ENCODE measurements at places on chromosomes 12 and 14.
A peak's percentile ranks its signal among the peaks of the same experiment; 100 is the strongest.

- DNase-seq = no peak
Measured at GRCh38 chr12:112029301-112029700, 16.1 kb downstream of the ERP29 start.

GRCh38 chr12:104852896-104853295, 105.2 kb downstream of the SLC41A2 start:
- DNase-seq = no peak

DNA sequence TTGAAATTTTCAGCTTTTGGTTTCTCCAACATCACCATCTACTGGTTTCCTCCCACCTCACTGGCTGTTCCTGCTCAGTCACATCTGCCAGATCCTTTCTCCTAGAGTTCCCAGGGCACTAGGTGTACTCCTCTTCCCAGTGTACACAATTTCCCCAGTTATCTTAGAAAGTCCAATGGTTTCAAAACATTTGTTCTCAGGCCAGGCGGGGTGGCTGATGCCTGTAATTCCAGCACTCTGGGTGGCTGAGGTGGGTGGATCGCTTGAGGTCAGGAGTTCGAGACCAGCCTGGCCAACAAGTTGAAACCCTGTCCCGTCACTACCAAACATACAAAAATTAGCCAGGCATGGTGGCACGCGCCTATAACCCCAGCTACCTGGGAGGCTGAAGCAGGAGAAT, 60.7 kb downstream of the SPPL3 start:
- DNase-seq = no peak

- DNase-seq = peak; percentile 8
Measured at GRCh38 chr14:96852823-96853422, 55.7 kb downstream of the VRK1 start.

DNA sequence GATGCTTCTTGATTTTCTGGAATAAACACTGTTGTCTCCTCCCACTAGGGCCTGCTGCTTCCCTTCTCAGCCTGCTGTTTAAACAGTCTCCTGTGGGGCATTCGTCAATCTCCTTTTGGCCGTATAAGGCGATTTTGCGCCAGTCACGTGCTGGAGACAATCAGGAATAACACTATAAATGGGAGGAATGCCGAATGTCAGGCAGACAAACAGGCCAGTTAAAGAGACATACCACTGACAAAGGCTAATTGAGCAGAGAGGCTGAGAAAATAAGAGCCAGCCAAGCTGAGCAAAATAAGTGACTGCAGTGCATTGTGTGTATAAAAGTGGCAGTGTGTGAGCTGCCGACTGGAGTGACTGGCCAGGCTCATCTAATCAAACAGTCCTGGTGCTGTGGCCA, 23.3 kb downstream of the DMAC2L start:
- DNase-seq = peak; percentile 20

- no peak for DNase-seq
Measured at GRCh38 chr14:23285530-23286019, 357 bp downstream of the HOMEZ start.

DNA sequence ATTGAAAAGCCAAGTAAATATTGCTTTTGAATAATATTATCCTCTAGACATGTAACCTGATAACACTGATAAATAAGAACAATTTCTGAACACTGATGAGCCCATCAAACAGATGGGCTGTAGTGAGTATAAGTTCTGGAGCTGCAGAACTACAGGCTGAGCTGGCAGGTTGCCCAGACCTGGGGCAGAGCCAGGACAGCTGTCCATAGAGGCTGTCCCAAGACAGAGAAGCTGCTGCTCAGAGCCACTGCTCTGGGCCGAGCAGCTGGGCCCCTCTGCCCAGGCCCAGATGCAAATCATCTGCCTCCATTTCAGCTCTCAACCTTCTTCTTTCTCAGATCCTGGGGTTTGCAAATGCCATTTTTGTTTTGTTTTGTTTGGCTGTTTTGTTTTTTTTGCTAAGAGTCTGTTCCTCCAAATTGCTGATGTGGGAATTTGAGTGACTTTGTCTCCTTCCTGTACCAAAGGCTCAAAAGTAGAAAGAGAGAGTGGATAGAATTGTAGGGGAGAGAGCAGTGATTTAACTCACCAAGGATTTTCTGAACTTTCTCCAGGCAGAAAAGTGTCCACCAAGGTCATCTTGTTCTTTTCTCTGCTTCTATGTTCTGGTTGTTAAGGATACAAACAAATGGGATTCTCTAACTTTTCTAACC, 4.0 kb upstream of the TESPA1 start:
- no peak for DNase-seq

- DNase-seq = no peak
Measured at GRCh38 chr14:55448141-55448614, 7.8 kb upstream of the TBPL2 start.

DNA sequence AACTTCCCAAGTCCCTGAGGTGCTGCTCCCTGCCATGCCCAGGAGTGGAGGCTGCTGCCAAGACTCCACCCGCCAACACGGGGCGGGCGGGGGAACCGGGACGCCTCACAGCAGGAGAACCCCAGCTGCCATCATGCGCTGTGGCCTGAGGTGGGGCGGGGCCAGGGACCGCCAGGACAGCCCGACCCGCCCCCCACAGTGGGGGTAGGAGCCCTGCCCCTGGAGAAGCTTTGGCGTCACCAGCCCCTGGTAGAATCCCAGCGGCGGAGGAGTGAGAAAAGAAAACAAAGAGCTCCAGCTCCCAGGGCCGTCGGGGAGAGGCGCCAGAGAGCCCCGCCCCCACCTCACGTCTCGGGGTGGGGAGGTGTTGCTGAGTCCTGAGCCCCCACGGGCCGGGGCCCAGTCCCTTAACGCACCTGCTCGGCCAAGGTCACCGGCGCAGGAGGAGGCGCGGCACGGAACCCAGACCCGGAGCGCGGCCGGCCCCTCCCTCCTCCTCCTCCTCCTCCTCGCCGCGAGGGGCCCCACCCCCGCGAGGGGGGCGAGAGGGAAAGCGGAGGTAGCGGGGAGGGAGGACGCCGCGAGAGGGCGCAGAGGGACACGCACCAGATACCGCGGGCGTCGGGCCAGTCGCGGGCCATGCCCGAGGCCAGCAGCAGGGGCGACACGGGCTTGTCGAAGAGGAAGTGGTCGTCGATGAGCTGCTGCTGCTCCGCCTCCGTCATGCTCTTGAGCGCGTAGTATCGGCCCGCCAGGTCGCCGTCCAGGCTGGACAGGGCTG, 1.8 kb downstream of the CKB start:
- DNase-seq = peak; percentile 68

DNA sequence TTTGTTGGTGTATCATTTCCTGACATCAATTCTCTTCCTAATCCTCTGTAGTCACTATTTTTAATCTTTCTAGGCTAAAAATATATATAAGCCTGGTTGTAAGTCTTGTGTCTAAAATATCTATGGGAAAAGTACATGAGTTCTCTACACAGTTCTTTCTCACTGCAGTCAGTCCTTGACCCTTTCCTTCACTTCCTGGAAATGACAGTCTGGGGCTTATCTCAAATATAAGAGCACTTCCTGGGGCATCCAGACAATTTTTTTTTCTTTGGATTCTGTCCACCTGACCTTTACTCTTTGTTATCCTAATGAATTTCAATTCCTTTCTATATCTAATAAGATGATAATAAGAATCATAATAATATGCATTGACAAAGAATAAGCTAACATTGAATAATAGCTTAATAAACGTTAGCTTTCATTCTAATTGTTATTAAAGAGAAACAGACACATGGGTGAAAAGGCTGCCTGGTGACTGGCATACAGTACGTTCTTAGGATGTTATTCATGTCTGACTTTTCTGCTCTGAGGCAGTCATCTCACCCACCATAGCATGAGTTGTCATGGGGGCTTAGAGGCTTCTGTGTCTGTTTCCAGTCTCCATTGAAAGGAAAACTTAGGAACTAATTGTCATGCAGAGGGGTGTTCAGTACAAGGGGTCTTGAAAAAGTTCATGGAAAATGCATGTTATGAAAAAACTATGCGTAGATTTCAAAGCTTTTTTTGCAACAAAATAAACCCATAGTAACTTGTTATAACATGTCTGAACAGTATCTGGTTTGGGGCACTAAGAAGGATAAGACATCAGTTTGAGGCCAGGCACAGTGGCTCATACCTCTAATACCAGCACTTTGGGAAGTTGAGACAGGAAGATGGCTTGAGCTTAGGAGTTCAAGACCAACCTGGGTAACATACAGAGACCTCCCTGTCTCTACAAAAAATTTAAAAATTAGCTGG, 66.2 kb upstream of the DNM1L start:
- DNase-seq = no peak

DNA sequence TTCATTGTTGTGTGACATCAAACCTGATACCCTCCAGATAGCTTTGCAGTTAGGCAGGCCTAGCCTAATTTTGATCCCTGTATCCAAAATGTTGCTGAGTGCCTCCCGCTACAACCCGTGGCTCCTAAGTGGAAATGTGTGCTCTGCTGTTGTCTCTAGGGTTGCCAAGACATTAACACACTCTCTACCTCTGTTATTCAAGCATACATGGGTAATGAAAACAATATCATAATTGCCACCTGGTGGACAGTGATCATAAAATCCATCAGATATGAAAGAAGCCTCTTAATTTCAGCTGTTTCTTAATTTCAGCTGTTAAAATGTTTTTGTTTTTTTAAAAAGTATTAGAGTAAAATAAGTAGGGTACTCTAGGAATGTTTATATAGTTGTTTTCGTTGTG, 93.5 kb downstream of the PLEKHA5 start:
- no peak for DNase-seq

DNA sequence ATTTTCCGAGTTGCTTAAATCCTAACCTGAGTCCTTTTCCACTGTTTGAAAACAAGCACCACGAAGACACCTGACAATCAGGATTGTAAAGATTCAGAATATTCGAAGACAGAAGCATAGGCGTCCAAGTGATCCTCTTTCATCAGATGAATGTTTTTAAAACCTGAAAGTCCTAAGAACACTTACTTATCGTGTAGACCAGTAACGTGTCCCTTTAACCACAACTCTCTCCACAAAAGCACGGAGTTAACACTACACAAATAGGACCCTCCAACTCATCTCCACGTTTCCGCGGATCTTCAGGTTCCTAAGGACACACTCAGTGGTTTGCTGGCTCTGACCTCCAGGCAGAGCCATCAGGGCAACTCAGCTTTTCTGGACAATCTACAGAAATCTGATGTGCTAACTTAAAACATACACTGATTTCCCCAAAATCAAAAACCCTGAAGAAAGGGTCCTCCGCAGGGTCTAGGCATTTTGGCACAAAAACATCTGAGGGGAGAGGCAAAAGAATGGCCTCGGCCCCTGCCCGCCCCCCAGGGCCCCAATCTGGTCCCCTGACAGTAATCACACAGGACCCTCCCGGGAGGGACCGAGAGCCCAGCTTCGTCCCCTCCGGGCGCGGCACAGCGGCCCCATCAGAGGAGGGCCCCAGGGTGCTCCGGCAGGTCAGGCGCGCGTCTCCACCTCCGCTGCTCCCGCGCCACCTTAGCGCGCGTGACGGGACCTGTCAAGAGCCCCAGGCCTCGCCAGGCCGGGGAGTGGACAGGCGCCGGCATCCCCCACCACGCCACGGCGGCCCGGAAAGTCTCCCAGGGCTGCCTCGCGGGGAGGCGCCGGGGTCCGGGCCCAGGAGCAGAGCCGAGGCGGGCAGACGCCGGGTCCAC, 925 bp downstream of the DICER1 start:
- peak; percentile 46 for DNase-seq

GRCh38 chr14:33707716-33708115, 243.2 kb downstream of the EGLN3 start:
- DNase-seq = no peak

DNA sequence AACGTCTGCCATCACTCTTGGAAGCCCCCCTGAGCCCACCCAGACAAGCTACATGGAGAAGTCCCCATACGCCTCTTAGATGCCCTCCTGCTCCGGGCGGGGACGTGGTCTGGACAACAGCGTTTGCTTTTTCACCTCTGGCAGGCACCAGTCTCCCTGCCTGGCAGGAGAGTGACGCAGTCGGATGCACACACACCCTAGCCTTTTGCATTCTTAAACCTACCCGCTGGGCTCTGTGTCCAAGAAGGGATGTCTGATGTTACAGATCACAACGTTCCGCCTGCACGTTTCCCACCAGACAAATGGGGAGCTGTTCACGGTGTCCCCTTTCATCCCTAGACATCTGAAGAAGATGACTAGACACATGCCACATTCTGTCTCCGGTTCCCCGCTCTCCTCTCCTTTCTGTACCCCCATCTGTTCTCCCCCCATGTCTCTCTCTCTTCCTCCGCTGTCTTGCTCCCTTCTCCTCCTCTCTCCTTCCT, 100.2 kb downstream of the RIMBP2 start:
- DNase-seq = no peak

- no peak for DNase-seq
Measured at GRCh38 chr12:109549613-109550270, 23.6 kb downstream of the MMAB start.

- no peak for DNase-seq
Measured at GRCh38 chr12:13631873-13632272, 349.5 kb downstream of the GRIN2B start.

- no peak for DNase-seq
Measured at GRCh38 chr12:63208956-63209355, 58.0 kb upstream of the AVPR1A start.

DNA sequence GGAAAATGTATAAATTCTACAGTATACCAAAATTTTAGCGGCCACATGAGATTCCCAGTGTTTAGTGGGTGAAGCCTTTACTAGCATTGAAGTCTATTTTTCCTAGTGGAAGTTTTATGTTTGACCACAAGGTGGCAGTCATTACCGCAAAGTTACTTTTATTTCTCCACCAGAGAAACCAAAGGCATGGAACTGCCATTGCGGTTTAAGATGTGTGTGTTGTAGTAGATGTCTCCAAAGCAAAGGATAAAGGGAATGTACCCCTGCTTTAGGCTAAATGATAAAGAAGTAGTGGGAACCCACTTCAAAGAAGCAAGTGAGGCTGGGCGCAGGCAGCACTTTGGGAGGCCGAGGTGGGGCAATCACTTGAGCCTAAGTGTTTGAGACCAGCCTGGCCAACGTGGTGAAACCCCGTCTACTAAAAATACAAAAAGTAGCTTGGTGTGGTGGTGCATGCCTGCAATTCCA, 140.5 kb downstream of the PRKCH start:
- peak; percentile 56 for DNase-seq

DNA sequence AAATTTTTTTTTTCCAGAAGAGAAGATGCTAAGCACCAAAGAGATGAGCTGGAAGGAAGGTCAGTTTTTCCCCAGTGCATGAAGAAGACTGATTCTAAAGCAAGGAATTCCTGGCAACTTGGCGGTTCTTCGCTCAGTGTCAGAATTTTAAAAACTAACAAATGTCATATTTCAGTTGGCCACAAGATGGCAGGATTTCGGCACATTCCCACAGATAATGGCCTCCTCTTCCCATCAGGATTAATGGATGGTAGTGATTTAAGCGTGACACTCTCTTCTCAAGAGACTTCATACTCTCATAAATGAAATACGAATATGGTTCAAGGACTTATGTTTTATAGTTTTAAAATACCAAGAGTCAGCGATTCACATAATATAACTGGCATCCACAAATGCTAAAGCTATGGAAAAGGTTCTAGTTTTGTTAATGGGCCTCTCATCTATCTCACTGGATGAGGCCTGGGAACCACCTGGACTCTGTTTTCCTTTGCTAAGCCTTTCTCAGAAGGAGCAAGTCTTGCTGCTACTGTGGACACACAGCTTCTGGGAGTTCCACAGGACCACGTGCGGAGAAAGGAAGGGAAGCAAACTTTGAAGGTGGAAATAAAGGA, 46.1 kb upstream of the PTPRO start:
- DNase-seq = peak; percentile 56

Measured in endothelial cell (in vitro differentiated cells).